ENCODE measurements at places on chromosomes 4 and X.

- DNase-seq, result no peak
Observed at GRCh38 chrX:98362630-98363029, 1478.9 kb downstream of the RPA4 start.

GRCh38 chrX:96176921-96177320, 507.7 kb upstream of the DIAPH2 start:
- no peak for DNase-seq

DNA sequence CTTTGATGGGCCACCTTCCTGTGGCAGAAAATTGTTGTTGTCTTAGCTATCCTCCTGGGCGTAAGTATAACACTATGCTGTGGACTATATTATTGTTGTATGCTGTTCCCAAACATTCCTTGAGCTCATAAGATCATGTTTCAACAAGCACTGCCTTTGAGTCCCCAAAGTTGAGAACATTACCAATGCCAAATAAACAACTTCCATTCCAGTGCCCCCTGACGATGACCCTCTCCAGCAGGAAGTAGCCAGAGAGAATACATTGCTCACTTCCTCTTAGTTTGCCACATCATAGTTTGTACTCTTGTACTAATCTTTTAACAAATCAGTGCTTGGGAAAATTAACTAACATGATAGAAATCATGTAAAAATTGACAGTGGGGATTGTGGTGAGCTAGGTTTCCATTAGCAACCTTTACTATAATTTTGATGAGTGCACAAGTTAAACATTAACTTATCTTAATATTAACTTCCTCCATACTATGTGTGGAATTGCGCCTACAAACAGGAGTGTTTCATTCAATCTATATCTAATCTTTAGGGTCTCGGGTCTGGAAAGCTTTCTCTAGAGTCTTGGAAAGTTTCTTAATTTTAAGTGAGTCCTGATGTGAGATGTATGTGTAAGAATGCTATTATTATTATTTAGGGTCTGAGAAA, 20.3 kb upstream of the DHX15 start:
- DNase-seq, result no peak

GRCh38 chrX:140057001-140057411, 91.7 kb upstream of the CXorf66 start:
- peak; percentile 69 for DNase-seq

GRCh38 chr4:88860586-88860985, 163.0 kb upstream of the NAP1L5 start:
- no peak for DNase-seq

DNA sequence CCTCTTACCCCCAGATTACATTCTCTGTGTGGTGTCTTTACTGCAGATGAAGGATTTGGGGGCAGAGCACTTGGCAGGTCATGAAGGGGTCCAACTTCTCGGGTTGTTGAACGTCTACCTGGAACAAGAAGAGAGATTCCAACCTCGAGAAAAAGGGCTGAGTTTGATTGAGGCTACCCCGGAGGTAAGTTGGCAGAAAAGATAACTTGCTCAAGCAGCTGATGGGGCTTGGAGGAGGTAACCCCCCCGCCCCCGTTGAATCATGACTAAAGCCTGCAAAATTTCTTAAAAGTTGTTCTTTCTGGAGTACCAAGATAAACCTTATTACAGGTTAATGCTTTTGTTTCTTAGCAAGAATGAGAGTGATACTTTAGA, 1.5 kb downstream of the CCNG2 start:
- peak; percentile 44 for DNase-seq

DNA sequence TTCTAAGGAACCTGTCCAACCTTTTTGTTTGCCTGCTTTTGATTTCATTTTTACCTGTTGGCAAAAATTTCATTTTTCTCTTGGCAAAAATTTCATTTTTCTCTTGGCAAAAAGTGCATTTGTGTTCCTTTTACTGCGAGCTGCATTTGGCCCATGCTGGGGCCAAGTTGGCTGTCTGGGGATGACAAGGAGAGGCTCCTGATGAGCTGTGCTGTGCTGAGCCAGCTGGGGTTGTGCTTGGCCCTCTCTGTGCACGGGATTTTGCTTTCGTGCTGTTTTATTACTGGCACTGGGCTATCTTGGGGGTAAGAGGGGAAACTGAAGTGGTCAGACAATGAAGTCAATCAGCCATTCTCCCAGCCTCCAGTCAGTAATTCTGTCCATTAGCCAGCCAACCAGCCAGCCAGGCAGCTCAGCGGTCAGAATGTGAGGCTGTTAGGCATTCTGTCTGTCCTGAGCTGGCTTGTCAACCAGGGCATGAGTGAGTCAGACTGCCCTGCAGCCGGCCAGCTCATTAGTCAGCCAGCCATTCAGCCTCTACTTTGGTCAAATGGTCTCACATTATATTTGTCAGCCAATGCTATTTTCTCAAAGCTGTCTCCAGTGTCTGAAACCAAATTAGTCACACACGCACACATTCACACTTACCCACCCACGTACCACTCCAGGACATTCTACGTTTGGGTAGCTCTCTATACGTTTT, 56.9 kb upstream of the PRPS1 start:
- DNase-seq, result no peak

DNA sequence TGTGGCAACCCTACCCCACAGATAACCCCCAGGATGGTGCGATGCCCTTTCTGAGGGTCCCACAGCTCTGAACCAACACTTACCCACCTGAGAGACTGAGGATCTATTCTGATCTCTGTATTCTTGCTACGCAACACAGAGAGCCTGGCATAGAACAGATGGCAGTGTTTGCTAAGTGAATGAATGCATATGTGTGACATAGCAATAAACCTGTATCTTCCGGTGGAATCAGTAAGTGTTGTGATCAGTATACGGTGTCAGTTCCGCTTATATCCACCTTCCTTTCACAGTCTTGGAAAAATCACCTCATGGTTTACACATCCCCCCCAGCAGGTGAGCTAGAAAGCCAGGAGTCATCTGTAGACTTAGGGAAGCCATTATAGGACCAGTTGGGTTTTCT, 5.9 kb upstream of the HSD17B10 start:
- DNase-seq, result no peak

- DNase-seq, result no peak
Observed at GRCh38 chr4:155489271-155489670, 112.5 kb upstream of the MAP9 start.

GRCh38 chr4:6732441-6733357, 16.7 kb downstream of the BLOC1S4 start:
- DNase-seq, result no peak

GRCh38 chr4:168451744-168452390, 28.4 kb downstream of the DDX60L start:
- no peak for DNase-seq

GRCh38 chr4:113699772-113700171, 61.8 kb downstream of the CAMK2D start:
- no peak for DNase-seq

DNA sequence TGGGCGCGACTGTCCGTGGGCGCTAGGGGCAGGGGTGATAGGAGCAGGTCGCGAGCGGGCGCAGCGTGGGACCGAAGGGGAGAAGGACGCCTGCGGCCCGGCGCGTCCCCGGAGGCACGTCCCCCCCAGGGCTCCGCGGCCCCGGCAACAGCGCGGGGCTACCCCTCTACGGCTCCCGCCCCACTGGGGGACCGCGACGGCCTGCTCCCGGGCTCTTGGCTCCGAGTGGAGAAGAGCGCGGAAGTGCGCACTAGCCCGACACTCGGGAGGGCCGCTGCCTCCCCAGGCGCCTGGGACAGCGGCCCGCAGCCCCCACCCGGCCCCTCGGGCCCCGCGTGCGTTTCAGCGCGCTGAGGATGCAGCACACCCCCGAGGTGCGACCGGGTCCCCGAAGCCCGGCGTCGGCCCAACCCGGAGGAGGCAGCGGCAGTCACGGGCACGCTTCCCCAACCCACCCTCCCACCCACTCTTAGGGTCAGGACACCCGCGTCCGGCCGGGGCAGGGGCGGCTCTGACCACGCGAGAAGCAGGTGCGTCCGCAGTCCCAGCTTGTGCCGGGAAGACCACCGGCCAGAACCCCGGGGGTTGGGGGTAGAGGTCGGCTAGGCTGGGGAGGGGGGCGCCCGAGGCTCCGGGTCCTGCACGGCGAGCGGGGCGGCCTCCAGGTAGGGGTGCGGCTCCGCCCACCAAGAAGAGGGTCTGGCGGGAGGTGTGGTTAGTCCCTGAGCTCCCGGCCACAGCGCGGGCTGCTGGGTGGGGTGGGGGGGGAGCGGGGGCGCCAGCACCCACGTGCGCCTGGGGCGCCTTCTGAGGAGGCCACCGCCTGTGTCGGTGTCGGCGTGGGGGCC, 18.5 kb upstream of the NAT8L start:
- DNase-seq, result no peak

GRCh38 chr4:772118-772517, 53.8 kb downstream of the CPLX1 start:
- DNase-seq, result no peak

DNA sequence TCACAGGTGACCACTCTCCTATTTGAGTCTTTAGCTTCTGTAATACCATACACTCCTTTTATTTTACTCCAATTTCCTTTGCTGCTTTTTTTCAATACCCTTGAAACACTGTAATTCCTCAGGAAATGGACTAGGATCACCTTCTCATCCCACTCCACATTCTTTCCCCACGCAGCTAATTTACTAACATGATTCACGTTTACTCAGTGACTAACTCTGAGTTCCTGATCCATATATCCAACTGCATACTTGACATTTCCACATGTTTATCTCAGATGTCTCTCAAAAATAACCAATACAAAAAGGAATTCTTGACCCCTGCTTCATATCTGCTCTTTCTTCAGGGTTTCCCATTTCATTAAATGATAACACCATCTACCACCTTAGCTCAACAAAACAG, 19.9 kb downstream of the RPS6KA6 start:
- DNase-seq, result no peak

DNA sequence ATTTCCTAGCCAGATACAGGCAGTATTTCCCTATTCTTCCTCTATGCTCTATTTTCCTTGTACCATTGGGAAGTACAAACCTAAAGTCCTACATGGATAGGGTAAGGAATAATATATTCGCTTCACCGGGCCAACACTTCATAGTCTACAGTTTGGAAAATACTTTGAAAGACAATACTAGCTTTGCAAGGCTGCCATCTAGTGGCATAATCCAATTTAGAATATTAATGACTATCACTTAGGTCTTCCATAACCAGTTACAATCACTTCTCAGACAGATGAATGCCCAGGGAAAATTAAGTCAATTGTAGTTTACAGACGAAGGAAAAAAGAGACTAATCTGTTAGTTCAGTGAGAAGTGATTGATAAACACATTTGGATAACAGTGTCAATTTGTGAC, 141.0 kb upstream of the FAM47C start:
- DNase-seq, result no peak

DNA sequence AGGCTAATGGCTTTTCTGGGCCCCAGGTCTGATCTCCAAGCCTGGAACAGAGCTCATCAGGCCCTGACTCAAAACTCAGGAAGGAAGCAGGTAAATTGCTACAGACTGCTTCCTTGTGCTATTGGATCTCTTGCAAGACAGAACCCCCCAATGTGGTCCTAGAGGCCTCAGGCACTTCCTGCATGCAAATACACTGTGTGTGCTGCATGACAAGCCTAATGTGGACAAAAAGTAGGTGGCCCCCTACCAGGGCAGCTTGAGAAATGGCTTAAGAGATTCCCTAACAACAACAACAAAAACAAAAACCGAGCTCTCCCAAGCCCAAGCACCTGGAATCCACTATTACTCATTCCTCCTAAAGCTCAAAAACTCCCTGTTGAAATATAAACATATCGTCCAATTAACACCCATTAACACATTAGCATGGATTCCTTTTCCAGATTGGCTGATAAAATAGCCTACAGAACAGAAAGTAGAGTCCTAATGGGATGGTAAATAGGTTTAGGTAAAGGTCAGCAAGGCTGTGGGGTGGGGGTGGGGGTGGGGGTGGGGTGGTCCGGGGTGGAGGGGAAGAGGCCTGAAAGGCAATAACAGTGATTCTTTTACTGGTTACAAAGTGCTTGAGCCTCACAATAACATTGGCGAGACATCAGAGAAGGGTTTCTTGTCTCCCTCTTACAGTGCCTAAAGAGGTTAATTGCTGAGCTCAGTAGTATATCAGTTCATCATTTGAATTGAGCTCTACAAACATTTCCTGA, 24.1 kb upstream of the FGF16 start:
- no peak for DNase-seq

DNA sequence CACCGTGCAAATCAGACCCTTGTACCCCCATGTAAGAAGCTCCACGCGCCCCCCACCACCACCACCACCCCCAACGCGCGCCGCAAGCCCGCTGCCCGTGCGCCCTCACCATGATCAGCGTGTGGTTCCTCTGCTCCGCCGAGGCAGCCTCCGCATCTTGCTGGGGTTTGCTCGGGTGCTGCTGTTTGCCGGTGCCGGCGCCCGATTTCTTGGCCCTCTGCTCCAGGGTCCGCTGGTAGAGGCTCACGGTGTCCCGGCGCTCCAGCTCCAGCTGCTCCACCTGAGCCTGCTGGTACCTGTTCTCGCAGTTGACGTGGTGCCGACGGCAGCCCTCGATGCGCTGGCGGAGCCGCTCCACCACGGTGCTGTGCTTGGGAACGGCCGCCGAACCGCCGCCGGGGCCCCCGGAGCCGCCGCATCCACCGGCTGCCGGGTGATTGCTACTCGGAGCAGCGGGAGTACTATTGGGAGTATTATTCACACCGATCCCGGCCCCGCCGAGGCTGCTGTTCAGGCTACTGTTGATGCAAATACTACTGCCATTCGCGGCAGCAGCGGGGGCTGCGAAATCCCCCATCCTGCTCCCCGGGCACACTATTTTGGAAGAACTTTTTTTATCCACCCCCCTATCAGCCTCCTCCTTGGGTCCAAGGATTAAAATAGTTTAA, 1.1 kb downstream of the MAML3 start:
- peak; percentile 48 for DNase-seq

DNA sequence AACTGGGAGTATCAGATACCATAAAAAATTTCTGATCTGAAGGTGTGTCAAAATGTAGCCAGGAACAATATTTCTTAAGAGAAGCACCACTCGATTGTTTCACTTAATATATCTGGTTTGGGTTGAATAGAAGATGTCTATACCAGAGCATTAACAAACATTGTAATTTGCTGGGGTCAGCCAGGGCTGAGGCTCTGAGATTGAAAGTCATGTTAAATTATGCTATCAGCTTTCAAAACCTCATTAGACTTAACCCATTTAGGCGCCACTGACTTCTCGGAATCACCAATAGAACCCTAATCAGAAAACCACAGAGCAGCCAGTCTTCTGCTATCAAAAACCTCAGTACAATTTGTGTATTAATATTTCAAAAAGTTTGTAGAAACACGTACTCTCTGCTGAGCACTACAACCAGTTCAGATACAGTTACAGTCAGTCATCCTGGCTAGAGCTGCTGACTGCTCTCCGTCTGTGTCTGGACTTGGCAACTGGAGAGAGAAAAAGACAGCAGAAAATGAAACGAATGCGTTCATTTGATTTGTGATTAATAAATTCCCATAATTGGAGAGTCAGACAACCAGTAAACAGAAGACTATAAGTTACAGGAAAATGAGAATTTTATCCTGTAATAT, 848.6 kb upstream of the PABPC4L start:
- DNase-seq, result no peak

DNA sequence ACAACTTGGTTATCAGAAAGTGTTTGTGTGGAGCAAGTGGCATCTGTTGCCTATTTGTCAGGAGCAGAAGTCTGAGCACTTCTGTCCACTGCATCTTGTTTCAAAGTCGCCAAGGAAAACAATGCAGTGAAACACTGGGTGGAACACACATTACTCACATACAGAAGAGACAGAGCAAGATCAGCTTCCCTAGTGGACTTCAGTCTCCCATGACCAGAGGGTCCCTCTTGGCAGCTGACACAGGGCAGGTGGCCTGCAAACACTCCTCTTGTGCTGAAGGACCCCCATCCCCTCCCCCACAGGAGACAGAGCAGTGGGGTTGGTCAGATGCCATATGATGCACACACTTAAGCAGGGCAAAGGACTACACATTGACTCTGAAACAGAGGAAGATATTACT, 3.6 kb upstream of the BBS12 start:
- DNase-seq, result no peak
